Uterine smooth muscle cell (primary cell): ENCODE measurements at places on chromosomes 13 and 19. TPM values are rescaled to one million over a fixed set of nuclear protein-coding genes. Genes with fewer than 3 reads are reported as not detected.

RXFP2 gene
- not detected in 2 replicates for total RNA-seq

PSG7 gene
- not detected in 2 replicates for total RNA-seq

ZFP14 gene
- 2.3 and 4.7 TPM in 2 replicates for total RNA-seq

C19orf85 gene
- not detected in 2 replicates for total RNA-seq

OR7C1 gene
- not detected in 2 replicates for total RNA-seq

ATXN8OS gene
- total RNA-seq: not detected in 2 replicates

HSD17B14 gene
- 6.0 and 16.1 TPM in 2 replicates for total RNA-seq

SEMA6B gene
- total RNA-seq: under 0.01 and 0.11 TPM in 2 replicates

PRR19 gene
- 0.37 and 0.55 TPM in 2 replicates for total RNA-seq

ADGRE3 gene
- under 0.01 TPM in 1 of 2 replicates, not detected in the other for total RNA-seq

SOX1 gene
- total RNA-seq: not detected in 2 replicates

SYCN gene
- not detected in 2 replicates for total RNA-seq

CKM gene
- 0.12 TPM in 1 of 2 replicates, not detected in the other for total RNA-seq
